ENCODE measurements at places on chromosomes 7 and 10.

GRCh38 chr7:95529701-95530100, 44.0 kb downstream of the ASB4 start:
- DNase-seq = no peak

GRCh38 chr7:103348959-103349358, 1.5 kb downstream of the PSMC2 start:
- no peak for DNase-seq

- no peak for DNase-seq
Measured at GRCh38 chr10:65396997-65397396, 1528.8 kb upstream of the LRRTM3 start.

GRCh38 chr10:129105266-129105665, 361.8 kb upstream of the MGMT start:
- DNase-seq = no peak

- no peak for DNase-seq
Measured at GRCh38 chr10:60400366-60400765, 10.7 kb upstream of the ANK3 start.

GRCh38 chr10:75294866-75295701, 59.3 kb upstream of the COMTD1 start:
- peak; percentile 68 for DNase-seq

DNA sequence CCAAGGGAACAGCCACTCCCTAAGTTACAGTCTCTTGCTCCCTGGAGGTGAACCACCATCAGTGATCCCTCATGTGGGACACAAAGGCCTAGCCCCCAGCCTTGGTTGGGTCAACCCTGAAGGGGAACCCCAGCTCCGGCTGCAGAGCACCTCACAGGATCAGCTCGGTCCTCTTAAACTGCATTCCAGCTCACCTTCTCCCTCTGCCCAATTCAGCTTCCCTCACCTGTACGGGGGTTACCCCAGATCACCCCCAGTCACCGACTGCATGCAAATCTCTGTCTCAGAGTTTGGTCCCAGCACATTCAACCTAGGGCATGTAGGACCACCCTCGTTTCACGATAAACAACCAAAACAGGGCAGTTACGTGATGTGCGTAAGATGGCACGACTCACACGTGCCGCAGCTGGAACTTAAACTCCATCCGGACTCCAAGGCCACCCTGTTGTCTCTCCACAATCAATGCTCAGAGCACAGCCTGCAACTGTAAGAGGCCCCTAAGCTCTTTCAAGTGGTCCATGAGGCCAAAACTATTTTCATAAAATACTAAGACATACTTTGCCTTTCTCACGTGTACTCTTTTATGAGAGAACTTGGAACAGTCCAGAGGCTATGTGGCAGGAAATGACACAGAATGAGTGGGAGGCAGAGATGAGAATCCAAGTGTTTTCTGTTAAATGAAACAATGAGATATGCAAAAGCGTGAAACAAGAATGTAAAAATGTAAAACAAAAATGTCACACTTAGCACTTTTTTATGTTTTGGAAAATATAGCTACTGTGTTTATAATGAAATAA, 285.2 kb downstream of the PTPRN2 start:
- no peak for DNase-seq

GRCh38 chr7:157805713-157806112, 468.9 kb downstream of the DNAJB6 start:
- no peak for DNase-seq

DNA sequence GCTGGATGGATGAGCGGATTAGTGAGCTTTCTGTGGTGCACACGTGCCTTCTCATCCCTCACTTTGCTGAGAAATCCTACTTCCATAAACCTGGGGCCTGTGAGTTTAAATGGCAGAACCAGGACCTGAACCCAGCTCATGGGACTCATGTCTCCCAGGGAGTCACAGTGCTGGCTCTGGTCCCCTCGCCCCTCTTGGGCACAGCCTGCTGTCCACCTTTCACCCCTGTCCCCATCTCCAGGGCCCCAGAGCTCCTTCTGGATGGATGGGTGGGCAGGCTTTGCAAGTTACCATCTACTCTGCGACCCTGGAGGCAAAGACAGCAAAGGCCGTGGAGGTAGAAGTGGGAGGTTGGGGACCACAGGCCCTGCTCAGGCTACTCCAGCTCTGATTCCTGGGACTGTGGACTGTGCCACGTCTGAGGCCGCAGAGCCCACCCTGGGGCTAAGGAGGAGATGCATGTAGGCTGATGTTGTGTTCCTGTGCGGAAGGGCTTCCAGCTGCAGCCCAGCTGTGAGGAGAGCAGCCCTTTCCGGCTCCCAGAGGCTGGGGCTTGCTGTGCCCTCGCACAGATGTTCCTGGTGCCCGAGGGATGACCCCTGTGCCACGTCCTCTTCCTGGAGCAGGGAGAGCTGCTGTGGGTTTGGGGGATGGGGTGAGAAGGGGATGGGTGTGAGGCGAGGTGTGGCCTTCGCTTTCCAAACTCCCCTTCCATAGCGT, 40.3 kb downstream of the PRF1 start:
- no peak for DNase-seq

DNA sequence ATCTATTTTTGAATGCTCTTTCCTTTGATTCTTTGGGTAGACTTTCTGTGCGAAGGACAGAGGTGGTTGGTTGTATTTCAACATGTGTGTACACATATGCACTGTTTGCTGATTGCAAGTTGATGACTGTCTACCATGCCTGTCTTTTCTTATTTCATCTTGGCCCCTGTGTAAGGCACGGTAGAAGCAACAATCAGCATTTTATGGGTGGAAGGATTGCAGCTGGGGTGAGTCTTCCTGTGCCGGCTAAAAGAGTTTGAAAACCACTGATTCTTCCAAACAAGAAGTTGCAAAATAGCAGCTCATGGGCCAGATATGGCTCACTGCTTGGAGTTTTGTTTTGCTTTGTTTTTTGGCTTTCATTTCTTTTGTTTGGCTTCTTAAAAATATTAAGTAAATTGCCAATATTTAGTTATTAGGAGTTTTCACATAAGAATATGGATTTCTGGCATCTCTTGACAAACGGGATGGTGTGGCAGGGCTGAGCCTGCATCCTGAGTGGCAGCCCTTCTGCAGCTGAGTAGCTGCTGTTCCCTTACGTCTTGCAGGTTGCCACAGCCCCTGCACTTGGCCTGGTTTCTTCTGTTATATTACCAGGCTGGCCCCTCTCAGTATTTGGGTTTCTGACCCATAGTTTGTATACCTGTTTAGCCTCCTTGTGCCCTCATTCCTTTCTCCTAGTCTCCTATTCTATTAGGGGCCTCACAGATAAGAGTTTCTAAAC, 7.2 kb downstream of the ZNF862 start:
- no peak for DNase-seq

DNA sequence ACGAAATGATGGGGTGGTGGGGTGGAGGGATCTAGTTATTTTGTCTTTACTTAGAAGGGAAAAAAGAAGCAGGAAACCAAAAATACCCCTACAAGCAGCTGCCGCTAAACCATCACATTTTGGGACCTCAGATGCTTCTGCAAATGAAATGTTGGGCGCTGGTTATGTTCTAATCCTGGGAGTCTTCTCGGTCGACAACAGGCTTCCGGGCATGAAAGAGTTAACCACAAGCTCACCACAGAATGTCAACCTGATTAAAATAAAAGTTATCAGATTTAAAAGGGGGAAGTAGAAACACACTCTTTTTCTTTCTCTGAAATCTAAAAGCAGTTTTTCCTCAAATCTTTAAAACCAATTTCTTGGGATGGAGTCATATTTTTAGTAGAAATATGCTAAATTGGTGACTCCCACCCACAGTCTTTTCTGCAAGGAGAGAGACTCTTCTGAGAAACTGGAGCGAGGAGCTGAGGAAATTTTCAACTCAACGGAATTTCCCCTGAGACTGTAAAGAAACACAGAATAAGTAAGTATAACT, 16.8 kb downstream of the IL2RA start:
- peak; percentile 57 for DNase-seq

DNA sequence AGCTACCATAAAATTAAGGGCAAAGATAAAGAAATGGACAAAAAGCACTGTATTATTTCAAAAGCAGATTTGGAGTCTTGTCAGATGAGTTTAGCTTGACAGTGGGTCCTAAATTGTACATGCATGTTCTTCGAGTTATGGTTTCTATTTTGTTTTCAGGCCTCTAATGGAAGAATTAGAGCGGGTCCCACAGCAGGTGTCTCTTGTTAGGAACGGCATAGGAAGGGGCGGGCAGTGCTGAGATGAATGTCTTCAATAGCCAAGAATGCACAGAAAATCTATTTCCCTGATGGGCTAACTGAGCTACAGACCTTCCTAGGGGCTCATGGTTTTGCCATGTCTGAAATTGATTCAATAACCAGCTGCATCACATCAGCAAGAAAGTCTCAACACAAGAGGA, 304.4 kb downstream of the FRMD4A start:
- no peak for DNase-seq

Measured in DND-41 (cell line).